Stimulated activated naive CD4-positive, alpha-beta T cell (primary cell): ENCODE measurements at places on chromosomes 7 and 10.

DNA sequence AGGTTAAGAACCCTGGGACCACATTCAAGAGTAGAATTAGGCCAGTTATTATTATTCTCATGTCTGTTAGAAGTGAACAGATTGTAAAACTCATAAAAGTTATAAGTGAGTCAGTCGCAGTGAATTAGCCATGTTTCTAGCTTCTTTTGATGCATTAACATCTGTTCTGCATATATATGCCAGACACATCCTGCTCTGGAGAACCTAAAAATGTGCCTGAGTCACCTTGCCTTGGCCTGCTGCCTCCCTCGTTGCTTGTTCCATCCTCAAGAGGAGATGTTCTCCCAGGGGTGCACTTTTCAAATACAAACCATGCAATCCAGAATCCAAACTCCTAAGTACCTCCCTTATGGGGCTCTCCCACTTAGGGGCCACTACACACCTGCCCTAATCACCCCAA is 14.8 kb downstream of the TSPAN12 start:
- DNase-seq = no peak

DNA sequence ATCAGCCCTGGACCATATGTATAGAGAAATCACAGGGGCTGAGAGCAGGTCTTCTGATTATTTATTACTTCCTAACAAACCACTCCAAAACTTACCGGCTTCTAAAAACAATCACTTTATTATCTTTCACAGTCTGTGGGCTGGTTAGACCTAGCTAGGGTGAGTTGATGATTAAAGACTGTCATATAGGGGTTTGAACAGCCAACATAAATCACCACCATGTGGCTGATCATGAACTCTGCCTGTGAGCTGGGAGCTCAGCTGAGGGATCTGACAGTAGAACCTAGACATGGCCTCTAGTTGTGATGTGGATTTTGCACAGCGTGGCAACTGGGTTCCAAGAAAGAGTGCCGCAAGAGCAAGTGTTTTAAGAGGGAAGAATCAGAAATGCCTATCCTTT is 305.4 kb downstream of the CSTF2T start:
- DNase-seq = no peak

- DNase-seq = no peak
Observed at GRCh38 chr10:95650232-95650631, 6.3 kb downstream of the ALDH18A1 start.

DNA sequence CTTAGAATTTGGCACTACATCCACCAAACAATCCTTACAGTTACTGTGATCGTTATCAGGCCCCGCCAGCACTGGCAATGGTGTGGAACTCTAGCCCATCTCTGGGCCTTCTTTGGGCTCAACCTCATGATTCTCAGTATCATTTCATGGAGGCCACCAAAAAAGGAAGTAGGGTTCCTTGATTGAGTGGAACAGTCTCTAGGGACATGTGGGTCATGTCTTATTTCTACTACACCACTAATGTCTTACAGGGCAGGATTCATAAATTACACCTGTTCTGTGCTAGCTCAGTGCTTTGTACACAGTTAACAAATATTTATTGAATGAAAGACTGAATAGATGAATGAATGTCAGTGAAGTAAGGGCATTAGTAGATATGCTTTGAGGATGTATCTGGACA is 53.9 kb downstream of the AP3M1 start:
- no peak for DNase-seq

DNA sequence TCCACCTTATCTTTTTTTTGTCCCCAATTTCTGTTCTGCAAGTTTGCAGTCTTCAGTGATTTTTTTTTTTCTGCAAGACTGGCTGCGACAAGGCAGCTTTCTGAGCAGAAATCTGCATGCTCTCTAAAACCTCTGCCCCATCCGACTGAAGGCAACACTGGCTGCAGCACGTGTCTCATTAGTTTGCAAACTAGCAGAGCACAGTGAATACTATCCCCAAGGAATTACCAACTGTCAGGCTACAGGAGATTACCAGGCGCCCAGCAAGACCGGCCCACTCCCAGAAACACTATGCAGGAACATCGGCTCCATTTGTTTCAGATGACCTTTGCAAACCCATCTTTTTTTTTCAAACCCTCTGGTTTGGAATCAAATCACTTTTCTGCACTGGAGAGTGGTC is 538.8 kb downstream of the SORCS1 start:
- no peak for DNase-seq

- no peak for DNase-seq
Observed at GRCh38 chr10:67602268-67602950, 93.6 kb downstream of the CTNNA3 start.

DNA sequence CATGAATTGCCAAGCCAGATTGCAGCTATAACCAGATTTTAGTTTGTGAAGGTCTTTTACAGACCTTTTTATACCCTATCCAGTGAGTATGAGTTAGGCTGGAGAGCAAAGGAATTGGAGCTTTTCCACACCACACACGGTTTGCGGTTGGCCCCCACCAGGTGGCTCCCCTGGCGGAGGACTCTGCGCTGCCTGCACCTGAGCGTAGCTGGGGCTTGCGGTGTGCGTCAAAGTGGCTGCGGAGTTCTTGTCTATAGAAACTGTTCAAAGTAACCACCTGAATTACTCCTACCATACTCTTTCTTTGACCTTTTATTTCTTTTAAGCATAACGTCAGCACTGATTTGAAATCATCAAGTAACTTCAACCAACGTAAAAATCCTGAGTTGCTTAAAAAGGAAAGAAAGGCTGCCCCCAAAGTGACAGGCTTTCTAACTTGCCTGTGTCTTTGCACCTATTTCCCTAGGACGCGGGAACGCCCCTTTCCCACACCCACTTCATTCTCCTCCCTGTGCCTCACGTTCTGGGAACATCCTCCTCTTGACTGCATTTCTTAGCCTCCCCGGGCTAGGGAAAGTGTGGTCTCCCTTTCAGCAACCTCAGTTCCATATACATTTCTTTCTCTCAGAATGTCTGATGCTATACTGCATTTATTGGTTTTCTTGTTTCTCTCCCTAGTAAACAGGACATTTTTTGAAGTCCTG is 47.6 kb upstream of the TMEM72 start:
- DNase-seq = no peak

DNA sequence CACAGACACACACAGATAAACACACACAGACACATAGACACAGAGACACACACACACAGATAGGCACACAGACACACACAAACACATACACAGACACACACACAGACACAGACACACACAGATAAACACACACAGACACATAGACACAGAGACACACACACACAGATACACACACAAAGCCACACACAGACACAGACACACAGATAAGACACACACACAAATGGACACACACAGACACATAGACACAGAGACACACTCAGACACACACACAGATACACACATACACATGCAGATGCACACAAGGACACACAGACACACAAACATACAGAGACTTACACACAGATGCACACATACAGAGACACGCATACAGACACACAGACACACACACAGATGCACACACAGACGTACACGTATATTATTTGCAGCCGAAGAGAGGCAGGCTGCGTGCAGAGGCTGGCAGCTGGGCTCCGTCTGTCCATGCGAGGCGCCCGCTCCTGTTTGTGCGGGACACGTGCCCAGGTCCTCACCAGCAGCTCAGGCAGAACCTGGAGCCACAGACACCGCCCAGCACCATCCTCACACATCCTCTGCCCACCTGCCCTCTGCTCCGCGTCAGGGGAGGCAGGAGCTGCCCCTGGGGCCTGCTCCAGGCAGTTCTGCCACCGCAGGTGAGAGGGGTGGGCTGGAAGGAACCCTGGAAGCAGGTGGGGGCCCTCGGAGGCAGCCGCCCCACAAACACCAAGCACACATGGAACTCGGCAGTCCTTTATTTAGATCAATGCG is 1.2 kb downstream of the CALML5 start:
- DNase-seq = no peak

- no peak for DNase-seq
Observed at GRCh38 chr10:88115968-88116367, 252.5 kb downstream of the PTEN start.

- no peak for DNase-seq
Observed at GRCh38 chr7:17830206-17830605, 110.1 kb downstream of the SNX13 start.

GRCh38 chr10:113021268-113022040 is 71.4 kb downstream of the TCF7L2 start:
- no peak for DNase-seq

GRCh38 chr10:46323176-46323575 is 36.4 kb downstream of the ANTXRL start:
- DNase-seq = no peak

GRCh38 chr10:12508165-12508564 is 158.8 kb downstream of the CAMK1D start:
- no peak for DNase-seq

GRCh38 chr7:123757095-123757494 is 8.3 kb upstream of the WASL start:
- no peak for DNase-seq

- DNase-seq = no peak
Observed at GRCh38 chr7:70457482-70457881, 674.5 kb upstream of the GALNT17 start.

GRCh38 chr10:126592901-126593300 is 77.6 kb downstream of the C10orf90 start:
- no peak for DNase-seq

- no peak for DNase-seq
Observed at GRCh38 chr10:3238115-3238871, 65.7 kb upstream of the PITRM1 start.

DNA sequence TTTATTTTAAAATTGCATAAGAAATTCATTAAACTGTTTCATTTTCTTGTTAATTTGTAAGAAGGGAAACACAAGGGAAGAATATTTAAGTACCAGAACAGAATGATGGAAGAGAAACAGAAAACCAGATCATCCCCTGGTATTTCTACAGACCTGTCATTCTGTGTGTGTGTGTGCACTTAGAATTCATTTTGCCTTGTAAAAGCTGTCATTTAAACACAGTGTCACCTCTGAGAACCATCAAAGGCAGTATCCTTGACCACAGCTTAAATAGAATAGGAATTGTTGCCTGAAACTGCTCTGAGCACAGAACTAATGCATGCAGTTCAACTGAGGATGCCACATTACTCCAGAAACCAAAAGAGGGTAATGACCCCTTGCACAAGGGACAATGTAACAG is 6.8 kb upstream of the CRPPA start:
- DNase-seq = no peak

DNA sequence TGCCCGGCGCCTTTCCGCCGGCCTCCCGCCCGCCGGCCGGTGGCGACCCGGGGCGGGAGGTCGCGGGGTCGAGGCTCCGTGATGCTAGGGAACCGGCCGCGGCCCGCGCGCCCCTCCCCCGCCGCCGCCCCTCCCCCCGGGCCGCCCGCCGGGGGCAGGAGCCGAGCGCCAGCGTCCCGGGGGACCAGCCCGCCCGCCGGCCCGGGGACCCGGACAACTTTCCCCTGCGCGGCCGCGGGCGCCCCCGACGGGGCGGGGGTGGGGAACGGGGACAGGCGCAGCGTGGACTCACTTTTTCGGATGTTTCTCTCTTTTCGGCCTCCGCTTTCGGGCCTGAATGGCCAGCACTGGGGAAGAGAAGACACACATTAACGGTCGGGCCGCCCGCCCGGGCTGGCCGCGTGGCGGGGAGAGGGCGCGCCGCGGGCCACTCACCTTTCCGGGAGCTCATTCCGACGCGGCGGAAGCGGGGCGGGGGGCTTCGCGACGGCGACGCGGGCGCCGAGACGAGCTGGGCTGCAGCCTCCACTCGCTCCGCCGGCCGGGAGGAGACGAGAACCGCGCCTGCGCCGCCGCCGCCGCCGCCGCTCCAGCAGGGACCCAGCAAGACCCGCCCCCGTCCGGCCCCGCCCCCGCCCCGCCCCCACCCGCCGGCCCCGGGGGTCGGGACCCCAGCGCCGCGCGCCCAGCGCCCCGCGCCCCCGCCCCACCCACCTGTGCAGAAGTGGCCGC is at the start of gene SRPK2:
Gene SRPK2 (minus strand): TSS at position 566 of the 732 bp plus-strand sequence.
- DNase-seq = peak; percentile 71

- DNase-seq = no peak
Observed at GRCh38 chr7:47460251-47460989, 121.5 kb downstream of the TNS3 start.

DNA sequence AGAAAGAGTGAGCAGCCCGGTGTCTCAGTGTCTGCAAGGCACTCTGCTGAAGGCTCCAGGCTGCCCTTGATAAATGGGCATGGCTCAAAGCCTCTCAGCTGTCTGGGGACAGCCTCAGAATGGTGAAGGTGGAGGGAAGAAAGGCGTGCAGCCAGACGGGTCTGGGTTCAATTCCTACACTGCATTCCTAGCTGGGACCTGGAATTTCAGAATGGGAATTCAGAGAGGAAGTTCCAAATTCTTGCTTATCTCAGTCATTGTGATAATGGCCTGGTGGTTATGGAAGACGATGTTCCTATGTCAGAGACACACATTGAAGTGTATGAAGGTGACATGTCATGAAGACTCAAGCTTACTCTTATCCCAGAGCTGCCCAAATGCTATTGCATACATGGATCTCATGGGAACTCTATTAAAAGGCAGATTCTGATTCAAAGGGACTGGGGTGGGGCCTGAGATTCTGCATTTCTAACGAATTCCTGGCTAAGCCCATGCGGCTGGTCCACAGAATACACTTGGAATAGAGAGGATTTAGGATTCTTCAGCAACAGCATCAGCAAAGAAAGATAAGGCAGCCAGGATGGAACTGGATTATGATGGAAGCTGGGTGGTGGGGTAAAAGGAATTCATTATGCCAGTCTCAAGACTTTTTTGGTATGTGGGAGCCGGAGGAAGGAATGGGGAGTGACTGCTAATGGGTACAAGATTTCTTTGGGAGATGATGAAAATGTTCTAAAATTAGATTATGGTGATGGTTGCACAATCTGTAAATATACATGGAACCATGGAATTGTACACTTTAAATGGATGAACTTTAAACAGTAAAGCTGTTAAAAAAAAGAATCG is 82.6 kb upstream of the ZMIZ1 start:
- no peak for DNase-seq

DNA sequence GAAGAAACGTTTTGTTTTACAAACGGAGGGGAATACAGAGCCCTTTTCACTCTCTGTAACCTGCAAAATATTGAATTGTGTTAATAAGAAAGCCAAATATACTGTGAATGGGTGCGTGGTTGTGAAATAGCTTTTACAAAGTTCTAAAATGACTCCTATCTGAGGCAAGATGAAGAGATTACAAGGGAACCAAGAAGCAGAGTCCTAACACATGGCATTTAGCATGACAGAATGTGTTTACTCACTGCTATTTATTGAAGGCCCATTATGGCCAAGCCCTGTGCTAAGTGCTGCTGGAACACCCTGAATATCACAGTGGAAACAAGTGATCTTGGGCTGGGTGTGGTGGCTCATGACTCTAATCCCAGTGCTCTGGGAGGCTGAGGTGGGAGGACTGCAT is 12.9 kb downstream of the JCAD start:
- DNase-seq = no peak

GRCh38 chr10:3787016-3787400 is 2.0 kb upstream of the KLF6 start:
- no peak for DNase-seq

- DNase-seq = no peak
Observed at GRCh38 chr10:113965077-113965476, 78.6 kb upstream of the ADRB1 start.

- no peak for DNase-seq
Observed at GRCh38 chr7:151043959-151044358, 4.4 kb upstream of the ASIC3 start.
